ENCODE measurements at places on chromosomes 1 and 21.

GRCh38 chr1:208047975-208048374 lies 137.1 kb upstream of the CD34 start:
- no peak for DNase-seq

GRCh38 chr1:115089420-115090185 lies at the start of gene TSPAN2:
Gene TSPAN2, minus strand, starts transcription at chr1:115089503. Its CDS starts 71 bp downstream, at chr1:115089432.
- DNase-seq, result no peak

- DNase-seq, result no peak
These were observed 965.7 kb downstream of the NCAM2 start for GRCh38 chr21:21963911-21964310.

- DNase-seq, result no peak
These were observed 995 bp downstream of the ID3 start for GRCh38 chr1:23558140-23558871.

DNA sequence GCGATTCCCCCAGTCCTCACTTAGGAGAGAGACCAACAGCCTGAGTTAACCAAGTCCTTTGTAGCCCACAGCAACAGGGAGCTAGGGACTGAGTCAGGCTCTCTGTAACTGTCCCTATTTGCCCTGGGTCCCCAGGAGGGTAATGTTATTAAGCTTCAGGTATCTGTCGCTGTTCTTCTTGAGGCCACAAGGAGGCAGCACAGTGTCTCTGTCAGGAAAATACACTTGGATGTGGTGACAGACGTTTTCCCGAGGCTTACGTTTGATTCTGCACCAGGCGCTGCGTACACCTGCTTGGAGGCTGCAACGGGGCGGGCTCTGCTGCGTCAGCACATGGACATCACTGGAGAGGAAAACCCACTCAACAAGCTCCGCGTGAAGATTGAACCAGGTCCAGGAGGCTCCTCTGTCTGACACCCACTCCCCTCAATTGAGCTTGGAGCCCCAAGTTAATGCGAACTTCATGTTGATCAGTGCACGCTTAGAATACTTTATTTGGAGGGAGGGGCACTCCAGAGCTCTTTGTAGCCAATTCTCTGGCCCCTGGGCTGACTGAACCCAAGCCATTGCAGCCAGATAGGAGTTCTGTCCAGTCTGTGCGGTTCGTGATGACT lies 10.7 kb upstream of the ELF3 start:
- peak; percentile 47 for DNase-seq

GRCh38 chr1:15384301-15384901 lies 25.3 kb upstream of the EFHD2 start:
- no peak for DNase-seq

GRCh38 chr1:243598433-243598832 lies 251.6 kb downstream of the AKT3 start:
- DNase-seq, result no peak

DNA sequence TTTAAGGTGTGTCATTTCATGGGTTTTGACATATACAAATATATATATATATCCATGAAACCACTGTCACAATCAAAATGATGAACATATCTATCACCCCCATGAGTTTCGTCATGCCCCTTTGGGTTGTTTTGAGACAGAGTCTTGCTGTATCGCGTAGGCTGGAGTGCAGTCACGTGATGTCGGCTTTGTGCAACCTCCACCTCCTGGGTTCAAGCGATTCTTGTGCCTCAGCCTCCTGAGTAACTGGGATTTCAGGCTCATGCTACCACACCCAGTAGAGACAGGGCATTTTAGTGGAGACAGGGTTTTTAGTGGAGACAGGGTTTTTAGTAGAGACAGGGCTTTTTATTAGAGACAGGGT lies 8.0 kb downstream of the HJV start:
- DNase-seq, result peak; percentile 21

DNA sequence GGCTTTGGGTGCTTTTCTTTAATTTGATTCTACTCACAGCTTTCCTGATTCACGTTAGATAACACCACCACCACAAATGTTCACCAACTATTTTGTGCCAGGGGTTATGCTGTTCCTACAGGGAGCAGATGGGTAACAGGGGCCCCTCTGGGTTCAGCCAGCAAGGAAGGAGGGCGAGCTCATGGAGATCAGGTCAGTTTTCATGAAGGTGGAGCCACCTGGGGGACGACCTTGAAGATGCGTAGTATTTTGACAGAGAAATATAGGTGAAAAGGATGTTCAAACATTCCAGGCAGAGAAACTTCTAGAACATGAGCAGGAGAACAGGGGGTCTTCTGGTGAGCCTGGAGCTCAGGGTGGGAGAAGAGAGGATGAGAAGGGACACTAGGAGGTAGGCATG lies 28.9 kb downstream of the KIAA0040 start:
- no peak for DNase-seq

GRCh38 chr1:9520411-9520810 lies 18.9 kb upstream of the SLC25A33 start:
- no peak for DNase-seq

- DNase-seq, result no peak
These were observed 383.7 kb downstream of the ZP4 start for GRCh38 chr1:237507005-237507404.

DNA sequence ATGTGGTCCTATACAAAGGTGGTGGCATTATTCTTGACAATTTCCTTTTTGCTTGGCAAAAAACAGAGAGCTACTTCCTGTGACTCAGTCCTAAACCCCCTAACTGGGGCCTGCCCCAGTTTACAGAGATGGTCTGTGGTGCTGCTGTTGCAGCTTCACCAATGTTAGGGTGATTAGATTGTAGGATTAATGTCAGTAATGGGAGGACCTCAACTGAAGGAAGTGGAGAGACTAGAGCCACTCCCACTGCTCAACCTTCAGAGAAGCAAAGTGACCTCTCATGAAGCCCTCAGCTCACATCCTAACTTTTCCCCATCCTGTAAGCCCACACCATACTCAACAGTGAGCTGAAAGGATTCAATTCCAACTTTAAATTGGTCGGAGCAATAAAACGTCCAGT lies 3.6 kb downstream of the S100A6 start:
- DNase-seq, result no peak
